ENCODE measurements at places on chromosomes 5 and 9.

GRCh38 chr5:122413722-122414121 is 101.7 kb downstream of the SNCAIP start:
- no peak for DNase-seq

GRCh38 chr9:19481971-19482404 is 73.2 kb downstream of the ACER2 start:
- DNase-seq = no peak

DNA sequence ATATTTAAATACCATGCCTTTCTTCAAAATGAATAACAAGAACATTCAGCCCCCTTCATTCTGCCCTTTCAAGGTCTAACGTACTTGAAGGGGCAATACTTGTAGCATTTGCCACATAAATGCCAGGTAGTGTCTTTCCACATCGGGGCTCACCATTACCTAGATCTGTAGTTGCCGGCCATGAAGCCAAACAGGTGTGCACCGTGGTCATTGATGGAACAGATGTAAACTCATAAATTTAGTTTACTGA is 193.0 kb downstream of the CD180 start:
- DNase-seq = no peak

- no peak for DNase-seq
Measured at GRCh38 chr5:98776066-98776705, 2.7 kb downstream of the RGMB start.

DNA sequence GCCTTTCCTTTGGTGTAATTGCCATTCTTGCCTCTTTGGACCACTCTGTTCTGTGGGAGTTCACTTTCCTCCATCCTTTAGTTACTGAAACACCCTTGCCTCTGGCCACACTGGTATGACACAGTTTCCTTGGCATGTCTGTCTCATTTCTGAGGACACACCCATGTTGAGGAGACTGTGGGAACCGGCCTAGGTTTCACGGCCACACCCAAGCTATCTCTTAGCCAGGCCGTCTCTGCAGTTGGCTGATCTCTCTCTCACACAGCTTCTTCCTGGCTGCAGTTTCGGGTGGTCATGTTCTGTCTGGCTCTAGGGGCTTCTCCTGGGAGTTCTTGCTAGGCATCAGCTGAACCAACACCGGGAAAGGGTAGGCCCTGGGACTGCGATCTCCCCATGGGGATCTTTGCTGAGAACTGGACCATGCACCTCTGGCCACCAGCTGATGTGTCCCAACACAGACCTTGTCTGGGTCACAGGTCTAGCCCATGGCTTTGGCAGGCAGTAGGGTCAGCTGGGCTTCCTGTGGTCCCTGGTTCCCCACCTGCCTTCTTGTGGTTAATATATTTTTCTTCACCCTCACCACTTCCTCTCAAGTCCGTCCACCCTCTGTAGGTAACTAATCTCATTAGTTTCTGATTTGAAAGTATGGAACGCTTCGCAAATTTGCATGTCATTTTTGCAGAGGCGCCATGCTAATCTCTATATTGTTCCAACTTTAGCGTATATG is 24.9 kb downstream of the ARHGEF37 start:
- DNase-seq = no peak

GRCh38 chr5:179158556-179158955 is 98.4 kb downstream of the ZNF354C start:
- no peak for DNase-seq

GRCh38 chr9:111925017-111925770 is 28.6 kb downstream of the UGCG start:
- DNase-seq = no peak

- DNase-seq = no peak
Measured at GRCh38 chr9:135486267-135487065, 6.9 kb downstream of the PPP1R26 start.

GRCh38 chr9:13879981-13880380 is 434.0 kb downstream of the NFIB start:
- DNase-seq = no peak

GRCh38 chr9:112559629-112560413 is 73.2 kb downstream of the KIAA1958 start:
- DNase-seq = no peak

DNA sequence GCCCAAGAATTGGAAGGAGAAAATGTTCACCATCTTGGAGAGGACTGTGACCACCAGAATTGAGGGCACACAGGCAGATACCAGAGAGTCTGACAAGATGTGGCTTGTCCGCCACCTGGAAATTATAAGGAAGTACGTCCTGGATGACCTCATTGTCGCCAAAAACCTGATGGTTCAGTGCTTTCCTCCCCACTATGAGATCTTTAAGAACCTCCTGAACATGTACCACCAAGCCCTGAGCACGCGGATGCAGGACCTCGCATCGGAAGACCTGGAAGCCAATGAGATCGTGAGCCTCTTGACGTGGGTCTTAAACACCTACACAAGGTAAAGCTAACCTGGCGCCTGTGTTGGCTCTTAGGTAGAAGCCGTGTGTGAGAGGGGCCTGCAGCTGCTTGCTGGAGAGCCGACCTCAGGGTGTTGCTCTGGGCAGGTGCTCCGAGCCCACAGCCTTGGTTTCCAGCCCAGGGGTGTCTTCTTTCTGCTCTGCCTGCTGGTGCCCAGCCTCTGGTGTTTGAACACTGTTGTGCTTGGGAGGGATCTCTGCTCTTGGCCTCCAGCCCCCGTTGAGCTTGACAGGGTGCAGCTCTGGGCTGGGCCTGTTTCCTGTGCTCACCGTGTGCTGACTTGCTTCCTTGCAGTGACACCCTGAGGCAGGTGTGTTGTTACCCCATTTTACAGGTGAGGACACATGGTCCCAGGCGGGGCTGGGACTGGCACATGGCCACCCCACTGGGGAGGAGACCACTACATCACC is 10.9 kb downstream of the EXOC3 start:
- no peak for DNase-seq

GRCh38 chr5:113053511-113053995 is 77.0 kb downstream of the DCP2 start:
- DNase-seq = no peak

- DNase-seq = no peak
Measured at GRCh38 chr5:93130624-93131490, 450.2 kb downstream of the NR2F1-AS1 start.

- no peak for DNase-seq
Measured at GRCh38 chr9:123036893-123037545, 3.6 kb downstream of the GPR21 start.

GRCh38 chr5:132063090-132063911 is 2.8 kb downstream of the IL3 start:
- DNase-seq = peak; percentile 69

DNA sequence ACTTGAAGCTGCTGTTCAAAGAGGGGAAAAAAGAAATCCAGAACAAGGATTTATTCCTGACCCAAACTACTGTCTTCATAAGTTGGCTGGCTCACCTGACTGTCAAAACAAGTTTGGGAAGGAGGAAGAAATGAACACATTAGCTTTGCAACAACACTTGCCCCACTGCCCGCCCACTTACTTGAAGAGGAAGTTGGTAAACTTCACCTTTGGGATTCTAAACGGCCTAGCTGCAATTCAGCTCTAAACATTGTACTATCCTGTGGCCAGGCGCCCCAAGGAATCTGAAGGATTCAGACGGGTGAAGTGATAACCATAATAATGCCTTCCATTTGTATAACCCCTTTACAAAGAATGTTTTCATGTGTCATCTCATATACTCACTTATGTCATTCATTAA is 199.4 kb downstream of the ARRDC3 start:
- no peak for DNase-seq

DNA sequence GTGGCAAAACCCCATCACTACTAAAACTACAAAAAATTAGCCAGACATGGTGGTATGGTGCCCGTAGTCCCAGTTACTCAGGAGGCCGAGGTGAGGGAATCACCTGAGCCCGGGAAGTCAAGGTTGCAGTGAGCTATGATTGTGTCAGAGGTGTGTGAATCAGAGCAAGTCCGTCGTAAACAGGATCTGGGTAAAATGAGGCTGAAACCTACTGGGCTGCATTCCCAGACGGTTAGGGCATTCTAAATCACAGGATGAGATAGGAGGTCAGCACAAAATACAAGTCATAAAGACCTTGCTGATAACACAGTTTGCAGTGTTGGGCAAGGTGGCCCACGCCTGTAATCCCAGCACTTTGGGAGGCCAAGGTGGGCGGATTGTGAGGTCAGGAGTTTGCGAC is 1.9 kb upstream of the CLTB start:
- no peak for DNase-seq

GRCh38 chr5:147659166-147659929 is 123.2 kb downstream of the JAKMIP2 start:
- DNase-seq = no peak

GRCh38 chr5:139705655-139706587 is 57.8 kb downstream of the CXXC5 start:
- peak; percentile 82 for DNase-seq

GRCh38 chr9:72353455-72354116 is 11.4 kb downstream of the ZFAND5 start:
- no peak for DNase-seq

Data from Kasumi-1 (cell line).